ENCODE measurements at places on chromosomes 16 and 17.

GRCh38 chr16:86495756-86496261 lies 14.5 kb upstream of the FOXF1 start:
- DNase-seq = no peak

- DNase-seq = no peak
These were observed 19.3 kb downstream of the CD2BP2 start for GRCh38 chr16:30335598-30336474.

- no peak for DNase-seq
These were observed 5.8 kb downstream of the RNF40 start for GRCh38 chr16:30767767-30768465.

- peak; percentile 76 for DNase-seq
These were observed at the start of gene BCAR1 for GRCh38 chr16:75251280-75252048. TSS of gene BCAR1 (minus strand) at chr16:75251624. CDS start at chr16:75251482, 142 bp downstream.

- no peak for DNase-seq
These were observed 73.5 kb upstream of the KIF2B start for GRCh38 chr17:53749178-53749577.

DNA sequence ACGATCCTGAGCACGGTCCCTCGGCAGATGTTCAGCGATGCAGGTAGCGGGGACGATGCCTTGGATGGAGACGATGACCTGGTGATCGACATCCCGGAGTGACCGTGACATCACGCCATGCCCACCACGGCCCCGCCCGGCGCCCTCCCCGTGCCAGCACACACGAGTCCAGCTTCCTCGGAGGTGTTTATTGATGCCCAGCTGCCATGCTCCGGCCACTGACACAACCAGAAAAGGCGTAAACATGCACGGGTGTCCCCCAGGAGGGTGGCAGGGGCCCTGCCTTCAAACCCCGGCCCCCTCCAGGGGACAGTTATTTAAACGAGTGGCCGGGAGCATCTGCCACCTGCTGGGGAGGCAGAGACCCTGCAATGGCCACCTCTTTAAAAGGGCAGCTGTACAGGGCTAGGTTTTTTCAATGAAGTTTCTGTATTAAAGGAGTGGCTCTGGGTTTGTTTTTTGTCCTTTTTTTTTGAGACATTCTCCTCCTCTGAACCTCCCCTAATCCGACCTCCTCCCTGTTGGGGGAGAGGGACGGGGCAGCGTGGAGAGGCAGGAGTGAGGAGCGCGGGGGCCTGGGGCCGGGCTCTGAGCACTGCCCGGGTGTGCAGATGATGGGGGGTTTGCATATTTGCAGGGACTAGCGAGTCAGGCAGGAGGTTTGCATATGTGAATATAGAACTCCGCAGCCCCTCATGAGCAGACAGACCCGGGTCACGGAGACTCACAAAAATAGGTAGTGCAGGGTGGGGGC lies 5.3 kb downstream of the DOC2A start:
- DNase-seq = peak; percentile 32

DNA sequence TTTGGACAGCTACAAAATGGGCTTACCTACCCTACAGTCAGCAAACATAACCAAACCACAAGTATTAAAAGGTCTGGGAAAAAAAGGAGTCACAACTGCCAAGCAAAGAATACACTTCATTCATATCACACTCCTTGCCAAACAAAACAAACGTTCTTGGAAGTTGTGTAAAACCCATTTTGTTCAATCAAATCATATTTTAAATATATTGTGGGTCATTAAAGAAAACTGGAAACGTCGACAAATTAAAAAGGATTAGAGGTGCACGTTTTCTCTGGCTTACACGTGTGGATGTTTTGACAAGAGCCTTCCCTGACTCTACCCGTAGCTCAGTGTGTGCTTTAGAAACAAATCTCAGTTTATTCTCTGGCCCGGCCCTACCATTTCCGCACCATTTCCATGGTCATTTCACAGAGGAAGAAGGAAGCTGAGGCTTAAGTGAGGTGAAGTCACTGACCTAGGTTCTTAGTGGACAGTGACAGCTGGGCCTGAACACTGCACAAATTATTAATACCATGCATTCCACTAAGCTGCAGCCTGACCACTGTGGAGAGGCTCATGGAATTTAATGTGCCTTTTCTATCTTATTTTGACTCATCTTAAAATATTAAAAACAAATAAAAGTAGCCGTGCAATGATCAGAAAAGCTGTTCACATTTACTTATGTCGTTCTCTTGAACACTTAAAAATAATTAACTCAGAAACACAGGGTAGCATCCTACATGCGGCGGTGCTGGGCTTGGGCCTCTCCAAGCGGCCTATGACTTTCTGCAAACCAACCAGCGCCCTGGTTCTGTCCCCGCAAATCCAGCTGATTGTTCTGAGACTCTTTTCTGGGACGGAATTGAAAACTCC lies 968 bp downstream of the CEP112 start:
- DNase-seq = no peak

DNA sequence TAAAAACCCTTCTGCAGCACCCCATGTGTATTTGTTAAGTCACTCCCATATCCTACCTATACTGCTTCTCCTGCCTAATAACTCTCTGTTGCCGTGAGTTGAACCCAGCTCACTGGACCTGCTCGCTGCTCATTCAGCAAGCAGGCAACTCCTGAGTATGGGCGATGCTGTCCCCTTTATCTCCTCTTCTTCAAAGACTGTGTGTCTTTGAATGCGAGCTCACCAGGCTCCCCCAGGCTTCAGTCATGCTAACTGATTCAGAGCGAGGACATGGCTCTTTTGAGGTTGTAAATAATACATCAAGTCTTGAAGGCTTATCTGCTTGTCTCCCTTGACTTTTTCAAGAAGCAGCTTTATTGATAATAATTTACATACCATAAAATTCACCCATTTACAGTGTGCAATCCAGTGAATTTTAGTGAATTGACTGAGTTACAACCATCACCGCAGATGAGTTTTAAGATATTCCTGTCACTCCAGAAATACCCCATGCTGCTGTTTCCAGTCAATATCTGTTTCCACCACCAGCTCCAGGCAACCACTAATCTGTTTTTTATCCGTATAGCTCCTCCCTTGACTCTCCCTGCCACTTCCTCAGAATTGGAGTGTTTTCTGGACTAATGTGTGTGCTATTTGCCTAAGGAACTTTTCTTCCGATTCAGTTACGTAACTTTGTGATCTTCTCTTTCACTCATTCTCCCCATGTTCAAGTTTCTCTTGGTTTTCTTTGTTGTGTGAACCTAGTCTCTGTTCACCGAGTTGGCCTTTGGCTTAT lies 132.2 kb downstream of the SPECC1 start:
- no peak for DNase-seq

DNA sequence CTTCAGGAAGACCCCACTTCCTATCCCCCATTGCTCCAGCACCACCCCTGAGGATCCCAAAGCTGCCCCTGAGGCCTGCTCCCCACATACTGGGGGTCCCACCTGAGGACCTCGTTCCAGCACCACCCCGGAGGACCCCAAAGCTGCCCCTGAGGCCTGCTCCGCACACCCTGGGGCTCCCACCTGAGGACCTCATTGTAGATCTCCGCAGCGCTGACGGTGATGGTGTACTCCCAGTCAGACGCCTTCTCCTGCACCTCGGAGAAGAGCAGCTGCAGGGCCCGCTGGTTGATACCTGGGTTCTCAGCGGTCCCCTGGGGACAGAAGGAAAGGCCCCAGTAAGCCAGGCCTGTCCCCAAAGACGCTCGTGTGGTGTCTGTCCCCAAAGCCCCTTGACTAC lies 26.4 kb downstream of the KATNB1 start:
- no peak for DNase-seq

GRCh38 chr17:7016886-7017826 lies 4.7 kb downstream of the RNASEK start:
- no peak for DNase-seq

GRCh38 chr17:4535667-4536258 lies 19.4 kb downstream of the MYBBP1A start:
- no peak for DNase-seq

- DNase-seq = no peak
These were observed 56.7 kb upstream of the ERCC4 start for GRCh38 chr16:13863075-13863765.
